GM19239 (cell line): ENCODE measurements at places on chromosomes 13 and 19.
A peak's percentile ranks its signal among the peaks of the same experiment; 100 is the strongest.

GRCh38 chr13:30844548-30845296 lies 61.3 kb upstream of the MEDAG start:
- DNase-seq = no peak

- DNase-seq = no peak
Measured at GRCh38 chr13:48563626-48564025, 30.7 kb upstream of the RCBTB2 start.

DNA sequence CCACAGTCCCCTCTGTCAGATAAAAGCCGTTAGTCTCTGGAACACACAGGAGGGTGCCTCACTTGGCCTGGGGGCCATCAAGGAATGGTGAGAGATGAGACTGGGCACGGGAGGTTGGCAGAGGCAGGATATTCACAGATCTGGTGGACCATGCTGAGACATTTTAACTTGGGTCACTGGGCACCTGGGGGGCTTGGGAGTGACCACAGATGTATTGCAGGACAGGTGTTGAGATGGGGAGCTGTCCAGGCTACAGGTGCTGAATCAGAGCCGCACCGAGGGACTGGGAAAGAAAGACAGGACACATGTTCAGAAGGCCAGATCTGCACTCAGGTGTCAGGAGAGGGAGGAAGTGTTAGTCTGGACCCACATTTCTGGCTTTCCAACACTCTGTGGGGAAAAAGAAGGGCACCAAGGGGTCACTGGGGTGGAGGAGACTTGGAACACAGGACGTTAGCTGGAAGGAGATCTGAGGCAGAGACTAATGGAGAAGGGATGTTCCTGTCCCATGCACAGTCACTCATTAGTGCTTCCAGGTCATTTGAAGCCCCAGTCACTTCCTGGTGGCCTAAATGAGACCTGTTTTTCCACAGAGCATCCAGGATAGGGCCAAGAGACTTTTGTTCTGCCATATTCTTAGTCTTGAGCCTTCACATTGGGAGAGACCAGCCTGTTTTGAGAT lies 56.1 kb downstream of the CHST8 start:
- no peak for DNase-seq

- no peak for DNase-seq
Measured at GRCh38 chr13:41833201-41833600, 127.7 kb downstream of the VWA8 start.

- no peak for DNase-seq
Measured at GRCh38 chr19:44658069-44658733, 13.1 kb upstream of the CEACAM19 start.

GRCh38 chr13:29935309-29935981 lies 85.0 kb upstream of the UBL3 start:
- peak; percentile 44 for DNase-seq

DNA sequence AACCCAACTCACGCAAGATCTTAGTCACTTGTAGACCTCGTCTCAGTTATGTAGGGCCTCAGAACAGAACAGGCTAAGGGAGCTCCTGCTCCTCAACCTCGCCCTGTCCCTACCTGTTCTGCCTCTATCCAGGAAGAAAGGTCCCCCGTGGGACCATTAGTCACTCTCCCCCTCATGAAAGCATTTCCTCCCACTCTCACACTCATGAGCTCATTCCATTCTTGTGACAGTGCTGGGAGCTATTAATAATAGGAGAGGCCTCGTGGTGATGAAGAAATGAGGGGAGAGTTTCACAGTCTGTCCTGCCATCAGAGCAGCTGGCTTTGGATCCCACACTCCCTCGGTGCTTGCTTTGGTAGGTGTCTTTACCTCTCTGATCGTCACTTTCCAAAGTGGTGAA lies 10.2 kb downstream of the PPP2R1A start:
- no peak for DNase-seq

- DNase-seq = no peak
Measured at GRCh38 chr13:113293686-113294085, 3.4 kb upstream of the LAMP1 start.

GRCh38 chr13:24684600-24684998 lies 4.4 kb downstream of the ATP12A start:
- no peak for DNase-seq

GRCh38 chr19:4730740-4731171 lies 7.1 kb upstream of the DPP9 start:
- no peak for DNase-seq

DNA sequence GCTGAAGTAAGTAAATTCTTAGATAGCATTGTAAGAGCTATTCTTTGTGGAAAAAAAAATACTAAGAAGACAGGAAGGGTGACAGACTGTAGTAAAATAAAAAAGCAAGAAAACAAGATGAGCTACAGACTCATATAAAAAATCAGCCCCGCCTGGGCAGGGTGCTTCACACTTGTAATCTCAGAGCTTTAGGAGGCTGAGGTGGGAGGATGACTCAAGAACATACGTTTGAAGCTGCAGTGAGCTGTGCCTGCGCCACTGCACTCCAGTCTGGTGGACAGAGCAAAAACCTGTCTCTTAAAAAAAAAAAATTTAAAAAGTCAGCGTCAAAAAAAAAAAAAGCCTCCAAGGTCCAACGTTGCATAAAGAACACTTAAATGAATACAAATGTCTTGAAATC lies 102.1 kb downstream of the VWA8 start:
- DNase-seq = no peak

DNA sequence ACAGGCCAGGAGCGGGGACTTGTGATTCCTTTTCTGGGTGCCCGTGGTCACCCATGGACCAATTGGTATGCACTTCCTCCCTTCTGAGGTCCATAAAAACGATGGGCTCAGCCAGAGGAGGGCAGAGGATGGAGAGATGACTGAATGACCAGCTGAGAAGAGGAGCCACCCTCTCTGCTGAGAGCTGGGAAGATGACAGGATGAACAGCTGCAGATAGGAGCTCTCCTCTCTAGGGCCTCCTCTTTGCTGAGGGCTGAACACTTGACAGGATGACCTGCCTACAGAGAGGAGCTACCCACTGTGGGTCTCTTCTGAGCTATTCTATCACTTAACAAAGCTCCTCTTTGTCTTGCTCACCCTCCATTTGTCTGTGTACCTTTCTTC lies 4.1 kb downstream of the IGFL4 start:
- no peak for DNase-seq

- DNase-seq = no peak
Measured at GRCh38 chr13:41568972-41569351, 111.6 kb downstream of the RGCC start.

GRCh38 chr19:16569609-16570320 lies 2.5 kb downstream of the SLC35E1 start:
- no peak for DNase-seq

GRCh38 chr13:36769126-36769525 lies 49.9 kb upstream of the RFXAP start:
- DNase-seq = no peak

DNA sequence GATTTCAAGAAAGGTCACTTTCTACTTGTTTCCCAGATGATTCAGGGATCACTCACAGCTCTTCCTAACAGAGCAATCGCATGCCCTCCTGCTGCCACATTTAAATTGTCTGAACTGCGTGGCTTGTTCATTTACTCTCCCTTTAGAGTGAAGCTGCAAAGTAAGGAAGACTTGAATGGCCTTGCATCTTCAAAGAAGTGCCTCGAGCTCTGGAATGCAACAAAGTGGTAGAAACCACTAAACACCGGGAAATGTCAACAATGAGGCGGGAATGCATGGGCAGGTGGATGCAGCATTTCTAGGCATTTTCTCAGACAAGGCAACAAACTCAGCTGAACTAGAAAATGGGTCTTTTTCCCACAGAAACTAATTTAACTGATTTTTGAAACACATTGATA lies 10.3 kb upstream of the DACH1 start:
- DNase-seq = no peak

DNA sequence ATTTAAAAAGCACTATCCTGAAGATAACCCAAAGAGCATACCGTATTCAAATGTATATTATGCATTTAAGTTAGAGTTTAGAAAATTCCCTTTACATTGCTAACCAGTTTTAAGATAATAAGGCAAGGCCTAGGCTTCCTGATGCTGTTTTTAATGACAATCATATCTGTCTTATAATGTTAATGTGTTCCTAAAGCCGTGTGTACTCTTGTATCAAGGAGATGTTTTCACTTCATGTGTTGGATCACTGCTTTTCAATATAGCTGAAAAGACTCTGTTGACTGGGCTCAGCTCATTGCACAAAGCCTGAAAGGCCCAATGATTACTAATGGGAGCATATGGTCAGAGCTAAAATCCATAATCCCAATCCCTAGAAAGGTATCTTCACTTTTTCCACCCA lies 81.6 kb downstream of the DACH1 start:
- DNase-seq = no peak

DNA sequence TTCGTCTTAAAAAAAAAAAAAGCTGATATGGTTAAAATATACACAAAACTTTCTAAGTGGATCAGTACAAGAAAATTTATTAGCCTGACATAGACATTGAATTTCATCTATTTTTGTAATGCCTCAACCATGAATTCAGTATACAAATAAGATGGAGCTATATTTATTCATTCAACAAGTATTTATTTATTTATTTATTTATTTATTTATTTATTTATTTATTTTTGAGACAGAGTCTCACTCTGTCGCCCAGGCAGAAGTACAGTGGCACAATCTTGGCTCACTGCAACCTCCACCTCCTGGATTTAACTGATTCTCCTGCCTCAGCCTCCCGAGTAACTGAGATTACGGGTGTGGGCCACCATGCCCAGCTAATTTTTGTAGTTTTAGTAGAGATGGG lies 78.5 kb upstream of the GSX1 start:
- DNase-seq = no peak

- DNase-seq = no peak
Measured at GRCh38 chr13:36673352-36673751, 468 bp upstream of the SERTM1 start.

GRCh38 chr13:21234526-21234925 lies 58.1 kb downstream of the MRPL57 start:
- DNase-seq = no peak

- no peak for DNase-seq
Measured at GRCh38 chr13:101988140-101988539, 413.7 kb downstream of the FGF14 start.

DNA sequence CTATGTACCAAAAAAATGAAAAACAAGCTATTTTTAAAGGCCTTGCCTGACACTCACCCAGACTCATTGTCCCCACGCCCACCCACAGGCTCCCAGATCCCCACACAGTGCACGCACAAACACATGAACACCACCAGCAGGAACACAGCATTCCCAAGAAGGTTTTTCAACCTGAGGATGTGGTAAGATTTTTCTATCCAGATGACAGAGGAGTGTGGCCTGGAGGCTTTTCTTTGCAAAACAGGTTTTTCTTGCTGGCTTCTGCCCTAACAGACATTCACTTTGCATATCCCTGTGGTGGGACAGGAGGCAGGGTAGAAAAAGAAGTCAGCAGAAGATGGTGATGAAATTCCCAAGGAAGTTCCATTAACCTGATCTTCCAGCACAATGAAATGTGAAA lies 97.8 kb downstream of the KLF12 start:
- DNase-seq = no peak

GRCh38 chr13:90281709-90282108 lies 1065.8 kb upstream of the MIR17HG start:
- DNase-seq = no peak
